HFFc6 (cell line): ENCODE measurements at places on chromosomes 5 and 9.
A peak's percentile ranks its signal among the peaks of the same experiment; 100 is the strongest.

DNA sequence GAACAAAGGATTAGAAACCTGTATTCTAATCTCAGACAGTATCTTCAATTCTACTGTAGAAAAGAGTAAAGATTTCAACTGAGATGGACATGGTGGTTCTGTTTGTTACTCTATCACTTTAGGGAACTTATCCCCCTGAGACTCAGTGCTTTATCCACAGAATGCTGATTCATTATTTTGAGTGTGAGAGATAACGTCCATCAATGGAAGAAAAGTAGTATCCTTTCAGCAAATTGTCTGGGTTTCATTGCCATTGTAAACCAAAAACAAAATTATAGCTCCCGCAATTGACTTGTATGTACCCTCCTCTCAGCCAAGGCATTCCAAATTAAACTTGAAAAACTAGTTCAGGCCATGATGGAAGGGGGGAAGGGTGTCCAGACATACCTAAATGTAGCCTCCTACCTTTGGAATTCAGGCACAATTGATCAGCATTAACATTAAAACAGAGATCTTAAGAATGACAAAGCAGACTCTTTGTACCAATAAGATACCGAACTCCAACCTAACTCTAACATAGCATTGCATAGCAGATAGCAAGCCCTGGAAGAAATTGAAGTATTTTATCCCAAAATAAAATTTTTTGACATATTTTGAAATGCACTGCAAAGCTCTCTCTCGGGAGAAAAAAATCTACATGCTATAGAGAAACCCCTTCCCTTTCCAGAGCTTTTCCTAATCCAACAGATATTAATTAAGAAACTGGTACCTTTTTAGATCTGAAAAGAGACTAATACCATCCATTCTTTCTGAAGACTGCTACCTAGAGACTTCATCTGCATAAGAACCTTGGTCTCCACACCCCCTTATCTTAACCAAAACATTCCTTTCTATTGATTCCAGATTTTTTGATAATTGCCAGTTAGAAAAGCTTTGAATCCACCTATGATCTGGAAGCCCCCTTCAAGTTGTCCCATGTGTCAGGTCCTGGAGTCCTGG is 1055.7 kb downstream of the PTPRD start:
- DNase-seq, result no peak

DNA sequence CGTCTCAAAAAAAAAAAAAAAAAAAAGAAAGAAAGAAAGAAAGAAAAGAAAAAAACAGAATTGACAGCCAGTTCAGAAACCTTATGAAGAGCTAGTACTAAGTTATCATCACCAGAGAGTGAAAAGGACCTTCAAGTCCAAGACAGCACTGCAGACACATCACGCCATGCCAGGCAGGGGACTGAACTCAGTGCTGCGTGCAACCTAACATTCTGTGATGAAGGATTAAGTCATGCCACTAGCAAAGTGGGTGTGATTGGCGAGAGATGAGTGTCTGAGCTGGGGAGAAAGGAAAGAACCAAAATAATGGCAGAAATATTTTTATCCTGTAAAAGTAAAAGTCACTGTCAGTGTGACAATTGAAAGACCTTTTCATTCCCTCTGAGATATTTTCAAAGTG is 54.7 kb downstream of the MAP1B start:
- no peak for DNase-seq

DNA sequence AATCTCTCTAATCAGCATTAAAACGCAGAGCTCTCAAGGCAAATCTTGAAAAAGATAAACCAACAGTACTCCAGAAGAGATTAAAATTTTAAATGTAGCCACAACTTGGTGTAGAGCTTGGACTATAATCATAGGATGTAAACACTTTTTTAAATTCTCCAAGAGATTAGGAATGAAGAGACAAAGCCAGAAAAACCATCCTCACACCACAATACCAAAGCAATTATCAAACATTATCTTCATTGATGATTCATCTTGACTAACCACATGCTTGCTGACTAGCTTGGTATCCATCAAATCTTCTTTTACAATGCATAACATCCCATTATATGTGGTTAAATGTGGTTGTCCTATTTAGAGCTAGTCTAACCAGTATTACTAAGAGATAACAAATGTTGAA is 815.1 kb downstream of the TLE1 start:
- peak; percentile 56 for DNase-seq

- DNase-seq, result no peak
Measured at GRCh38 chr5:22736443-22737003, 116.6 kb downstream of the CDH12 start.

GRCh38 chr5:142547445-142548380 is 138.2 kb downstream of the FGF1 start:
- DNase-seq, result no peak

- no peak for DNase-seq
Measured at GRCh38 chr9:14031810-14032209, 282.1 kb downstream of the NFIB start.

- no peak for DNase-seq
Measured at GRCh38 chr9:126388964-126389708, 62.5 kb downstream of the MVB12B start.

DNA sequence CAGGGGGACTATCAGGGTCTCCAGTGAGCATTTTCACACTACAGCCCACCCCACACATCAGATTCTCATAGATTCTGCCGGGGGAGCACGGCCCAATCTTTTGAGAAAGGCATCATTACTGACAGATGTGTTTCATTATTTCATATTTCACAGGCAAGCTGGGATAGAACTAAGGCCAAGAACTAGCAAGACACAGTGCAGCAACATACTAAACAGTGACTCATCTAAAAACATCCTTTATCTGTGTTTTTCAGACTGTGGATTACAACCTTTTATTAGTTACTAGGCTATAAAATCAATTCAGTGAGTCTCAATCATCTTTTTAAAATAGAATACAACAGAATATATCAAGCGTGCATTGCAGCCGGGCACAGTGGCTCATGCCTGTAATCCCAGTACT is 59.8 kb downstream of the CPLANE1 start:
- peak; percentile 11 for DNase-seq

- no peak for DNase-seq
Measured at GRCh38 chr9:132548751-132549640, 33.4 kb upstream of the BARHL1 start.

DNA sequence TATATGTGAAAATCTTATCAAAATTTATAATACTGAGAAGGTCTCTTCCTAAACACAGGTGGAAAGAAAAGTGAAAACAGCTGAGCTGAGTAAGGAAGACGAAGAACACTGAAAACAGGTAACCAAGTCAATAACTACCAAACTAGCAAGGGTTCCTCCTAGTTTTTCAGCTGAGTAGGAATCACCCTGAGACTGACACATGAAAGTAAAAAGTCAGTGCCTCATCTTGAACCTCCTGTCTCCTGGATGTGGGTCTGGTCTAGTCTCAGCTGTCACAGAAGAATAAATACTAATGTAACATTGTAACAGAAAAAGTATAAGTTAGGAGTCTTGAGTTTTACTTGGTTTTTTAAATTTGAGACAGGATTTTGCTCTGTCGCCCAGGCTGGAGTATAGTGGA is 121.0 kb downstream of the MEF2C start:
- no peak for DNase-seq

GRCh38 chr5:158843305-158843704 is 256.4 kb downstream of the EBF1 start:
- no peak for DNase-seq

DNA sequence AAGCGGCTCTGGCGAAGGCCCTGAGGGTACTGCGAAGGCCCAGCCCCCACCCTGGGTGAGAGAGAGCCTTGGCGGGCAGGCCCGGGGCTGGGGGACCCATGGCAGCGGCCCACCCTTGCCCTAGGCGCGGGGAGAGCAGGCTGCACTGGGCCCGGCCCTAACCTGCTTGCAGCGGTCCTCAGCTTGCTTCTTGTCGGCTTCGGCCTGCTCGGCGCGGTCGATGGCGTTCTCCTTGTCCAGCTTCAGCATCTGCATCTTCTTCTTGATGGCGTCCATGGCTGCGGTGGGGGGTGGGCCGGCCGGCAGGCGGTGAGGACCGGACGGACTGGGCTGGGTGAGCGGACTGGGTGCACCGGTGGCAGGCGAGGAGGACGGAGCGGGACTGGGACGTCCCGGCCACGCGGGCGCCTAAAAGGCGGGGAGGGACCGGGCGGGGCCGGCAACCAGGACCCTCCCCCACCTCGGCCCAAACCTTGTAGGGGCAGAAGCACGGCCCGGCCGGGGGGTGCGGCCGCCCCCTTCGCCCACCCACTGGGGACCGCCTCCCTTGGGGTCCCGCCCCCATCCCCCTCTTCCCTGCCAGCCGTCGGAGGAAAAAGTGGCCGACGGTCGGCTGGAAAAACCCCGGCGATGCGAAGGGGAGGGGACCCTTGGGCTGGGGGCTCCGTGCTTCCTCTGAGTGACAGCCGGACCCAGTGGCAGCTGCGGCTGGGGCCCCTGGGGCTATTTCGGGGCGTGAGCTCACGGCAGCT is at the start of gene TPM2:
Gene TPM2, minus strand, starts transcription at position 384 of the 752 bp plus-strand sequence. Its CDS starts 108 bp downstream, at position 276.
- DNase-seq, result peak; percentile 87

DNA sequence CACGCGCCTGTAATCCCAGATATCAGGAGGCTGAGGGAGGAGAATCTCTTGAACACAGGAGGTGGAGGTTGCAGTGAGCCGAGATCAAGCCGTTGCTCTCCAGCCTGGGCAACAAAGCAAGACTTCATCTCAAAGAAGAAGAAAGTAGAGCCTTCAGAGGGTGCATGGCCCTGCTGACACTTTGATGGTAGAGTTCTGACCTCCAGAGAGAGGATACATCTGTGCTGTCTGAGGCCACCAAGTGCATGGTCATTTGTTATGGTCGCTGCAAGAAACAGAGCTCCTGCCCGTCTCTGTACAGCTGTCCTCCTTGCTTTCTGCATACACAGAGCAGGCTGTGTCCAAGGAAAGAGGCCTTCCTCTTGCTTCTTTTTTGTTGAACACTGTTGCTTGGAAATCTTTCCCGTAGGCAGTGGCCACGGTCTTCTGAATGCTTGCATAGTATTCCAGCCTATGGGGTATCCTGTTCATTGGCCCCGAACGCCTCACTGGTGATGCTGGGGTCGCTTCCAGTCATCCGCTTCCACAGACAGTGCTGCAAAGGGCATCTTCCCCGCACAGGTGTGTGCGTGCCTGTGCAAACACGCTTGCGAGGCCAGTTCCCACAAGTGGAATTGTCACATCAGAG is 36.8 kb upstream of the UNC5A start:
- no peak for DNase-seq

DNA sequence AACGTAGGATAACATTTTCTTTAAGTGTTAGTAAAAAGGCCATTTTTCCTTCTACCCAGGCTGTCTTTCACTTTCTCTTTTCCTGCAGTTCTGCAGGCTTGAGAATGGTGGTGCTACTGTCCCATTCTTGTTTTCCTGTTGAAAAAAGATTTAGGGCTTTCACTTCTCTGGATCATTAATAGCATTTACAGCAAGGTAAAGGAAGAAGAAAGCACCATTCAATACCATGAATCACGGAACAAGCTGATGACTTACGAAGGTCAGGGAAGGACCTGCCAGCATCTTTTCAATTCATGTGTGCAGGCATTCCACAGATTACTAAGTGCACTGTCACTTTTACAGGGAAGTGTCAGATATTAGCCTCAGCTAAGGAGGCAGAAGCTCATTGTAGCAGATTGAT is 292.8 kb downstream of the YTHDC2 start:
- peak; percentile 32 for DNase-seq

DNA sequence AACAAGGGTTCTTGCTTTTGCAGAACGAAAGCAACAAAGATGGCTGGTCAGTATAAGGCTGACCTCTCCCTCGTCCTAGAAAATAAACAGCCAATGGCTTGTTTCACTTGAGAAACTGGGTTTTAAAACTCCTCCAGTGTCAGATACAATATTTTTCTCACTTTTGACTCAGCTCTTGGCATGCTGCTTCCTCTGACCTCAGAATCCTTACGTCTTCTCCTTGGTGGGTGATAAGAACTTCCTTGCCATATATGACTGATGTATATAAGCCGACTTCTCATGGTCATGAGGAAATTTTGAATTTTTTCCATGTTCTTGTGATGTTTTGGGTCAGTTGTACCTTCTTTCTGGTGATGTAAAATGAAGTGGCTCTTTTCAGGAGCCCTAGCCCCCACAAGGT is 3.8 kb downstream of the ZNF618 start:
- no peak for DNase-seq

DNA sequence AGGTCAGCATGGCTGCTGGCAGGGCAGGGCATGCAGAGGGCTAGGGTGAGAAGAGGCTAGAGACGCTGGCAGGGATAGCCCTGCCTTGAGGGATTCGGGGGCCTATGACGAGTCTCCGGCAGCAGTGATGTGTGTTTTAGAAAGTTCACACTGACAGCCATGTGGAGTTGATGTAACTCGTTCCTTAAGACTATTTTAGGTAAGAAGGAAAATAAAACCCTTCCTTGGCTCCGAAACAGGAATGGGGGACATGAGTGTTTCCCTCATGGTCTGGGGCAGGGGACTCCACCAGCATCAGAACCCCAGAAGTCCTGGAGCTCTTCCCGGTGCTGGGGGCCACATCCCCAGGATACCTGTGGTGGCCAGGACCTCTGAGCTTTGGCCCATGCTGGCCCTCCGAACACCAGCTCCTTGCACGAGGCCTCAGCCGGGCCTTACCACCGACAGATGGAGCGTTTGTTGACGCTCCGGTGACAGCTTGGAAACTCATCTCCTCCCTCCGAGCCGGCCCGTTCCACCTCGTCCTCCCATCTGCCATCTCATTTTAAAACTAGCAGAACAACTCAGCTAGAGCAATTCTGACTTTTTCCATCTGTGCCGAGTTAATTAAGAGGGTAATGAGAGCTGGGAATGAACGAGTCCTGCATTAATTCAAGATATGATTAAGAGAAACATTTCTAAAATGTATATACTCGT is 337.7 kb downstream of the CDK5RAP2 start:
- DNase-seq, result no peak

- DNase-seq, result no peak
Measured at GRCh38 chr5:81633891-81634290, 117.0 kb downstream of the SSBP2 start.

- DNase-seq, result no peak
Measured at GRCh38 chr9:134005381-134005780, 13.3 kb upstream of the VAV2 start.

DNA sequence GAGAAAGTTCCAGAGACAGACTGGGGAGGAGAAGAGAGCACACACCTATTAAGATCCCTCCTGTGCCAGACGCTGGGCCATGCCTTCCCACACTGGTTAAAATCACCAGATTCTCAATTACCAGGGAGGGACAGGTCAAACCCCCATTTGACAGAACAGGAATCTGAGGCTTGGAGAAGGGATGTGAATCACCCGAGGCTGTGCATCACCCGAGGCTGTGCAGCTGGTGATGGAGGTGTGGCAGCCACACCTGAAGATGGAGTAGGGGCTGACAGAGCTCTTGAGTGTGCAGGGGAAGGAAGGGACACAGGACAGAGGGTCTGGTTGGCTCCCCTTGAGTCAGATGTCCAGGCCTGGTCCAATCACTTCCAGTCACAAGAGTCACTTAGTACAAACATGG is 70.6 kb downstream of the LMX1B start:
- no peak for DNase-seq

GRCh38 chr5:113195771-113196170 is 219.2 kb downstream of the DCP2 start:
- no peak for DNase-seq

GRCh38 chr9:108994695-108995094 is 18.6 kb downstream of the CTNNAL1 start:
- no peak for DNase-seq
